ENCODE measurements at places on chromosomes 7 and 10.

DNA sequence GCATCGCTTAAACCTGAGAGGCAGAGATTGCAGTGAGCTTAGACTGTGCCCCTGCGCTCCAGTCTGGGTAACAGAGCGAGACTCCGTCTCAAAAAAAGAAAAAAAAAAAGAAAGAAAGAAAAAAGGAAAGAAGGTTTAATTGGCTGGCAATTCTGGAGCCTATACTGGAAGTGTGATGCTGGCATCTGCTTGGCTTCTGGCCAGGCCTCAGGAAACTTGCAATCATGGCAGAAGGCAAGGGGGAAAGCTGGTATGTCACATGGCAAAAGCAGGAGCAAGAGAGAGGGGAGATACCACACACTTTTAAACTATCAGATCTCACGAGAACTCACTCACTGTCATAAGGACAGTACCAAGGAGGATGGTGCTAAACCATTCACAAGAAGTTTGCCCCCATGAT lies 190.0 kb downstream of the CALN1 start:
- DNase-seq: no peak

- no peak for DNase-seq
These were observed 48.1 kb downstream of the SDK1 start for GRCh38 chr7:3349126-3349525.

DNA sequence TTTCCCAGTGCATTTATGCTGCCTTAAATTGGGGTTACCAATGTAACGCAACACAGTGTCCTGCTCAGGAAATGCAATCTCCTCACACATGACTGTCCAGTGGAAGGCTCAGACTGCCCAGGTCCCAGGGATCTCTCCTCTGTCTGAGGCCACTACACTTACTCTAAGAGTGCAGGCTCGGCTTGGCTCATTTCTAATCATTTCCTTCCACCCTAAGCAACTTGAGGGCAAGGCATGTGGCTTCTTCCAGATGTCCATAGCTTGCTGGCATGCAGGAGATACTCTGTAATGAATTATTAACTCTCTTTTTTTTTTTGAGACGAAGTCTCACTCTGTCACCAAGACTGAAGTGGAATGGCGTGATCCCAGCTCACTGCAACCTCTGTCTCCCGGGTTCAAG lies 23.7 kb downstream of the PLAC9 start:
- DNase-seq: no peak

DNA sequence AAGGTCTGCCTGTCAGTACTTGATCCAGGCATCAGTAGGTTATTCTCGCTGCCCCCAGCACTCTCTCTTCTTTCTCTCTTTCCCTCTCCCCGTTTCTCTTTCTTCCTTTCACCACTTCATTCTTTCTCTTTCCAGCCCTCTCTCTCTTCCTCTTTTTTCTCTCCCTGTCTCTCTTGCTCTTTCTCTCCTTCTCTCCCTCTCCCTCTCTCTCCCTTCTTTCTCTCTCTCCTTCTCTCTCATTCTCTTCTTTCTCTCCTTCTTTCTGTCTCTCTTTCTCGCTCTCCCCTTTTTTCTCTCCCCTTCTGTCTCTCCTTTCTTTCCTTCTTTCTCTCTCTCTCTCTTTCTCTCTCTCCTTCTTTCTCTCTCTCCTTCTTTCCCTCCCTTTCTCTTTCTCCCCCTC lies 7.5 kb upstream of the DRGX start:
- DNase-seq: no peak

DNA sequence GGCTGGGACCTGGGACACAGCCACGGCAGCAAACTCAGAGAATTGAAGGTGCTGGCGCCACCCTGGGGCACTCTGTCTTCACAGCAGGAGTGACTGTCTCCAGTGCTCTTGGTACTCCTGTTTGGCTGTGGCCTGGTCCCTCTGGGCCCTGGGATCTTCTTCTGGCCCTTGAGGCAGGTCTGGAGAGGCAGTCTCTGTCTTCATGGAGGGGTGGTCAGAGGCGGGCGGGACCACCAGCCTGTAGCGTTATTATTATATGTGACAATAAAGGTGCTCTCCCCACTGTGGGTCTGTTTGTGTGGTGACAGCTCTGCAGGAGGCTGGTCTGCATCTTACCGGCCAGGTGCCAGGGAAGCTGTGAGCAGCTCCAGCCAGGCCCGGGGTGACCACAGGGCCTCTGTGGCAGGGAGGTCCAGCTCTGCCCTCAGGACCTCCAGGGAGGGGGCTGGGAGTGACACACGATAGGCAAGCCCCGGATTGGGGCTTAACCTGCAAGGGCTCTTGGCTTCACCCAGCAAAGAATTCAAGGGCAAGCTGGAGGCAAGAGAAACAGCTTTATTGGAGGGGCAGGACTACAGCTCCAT lies 70.3 kb downstream of the MYL10 start:
- no peak for DNase-seq

DNA sequence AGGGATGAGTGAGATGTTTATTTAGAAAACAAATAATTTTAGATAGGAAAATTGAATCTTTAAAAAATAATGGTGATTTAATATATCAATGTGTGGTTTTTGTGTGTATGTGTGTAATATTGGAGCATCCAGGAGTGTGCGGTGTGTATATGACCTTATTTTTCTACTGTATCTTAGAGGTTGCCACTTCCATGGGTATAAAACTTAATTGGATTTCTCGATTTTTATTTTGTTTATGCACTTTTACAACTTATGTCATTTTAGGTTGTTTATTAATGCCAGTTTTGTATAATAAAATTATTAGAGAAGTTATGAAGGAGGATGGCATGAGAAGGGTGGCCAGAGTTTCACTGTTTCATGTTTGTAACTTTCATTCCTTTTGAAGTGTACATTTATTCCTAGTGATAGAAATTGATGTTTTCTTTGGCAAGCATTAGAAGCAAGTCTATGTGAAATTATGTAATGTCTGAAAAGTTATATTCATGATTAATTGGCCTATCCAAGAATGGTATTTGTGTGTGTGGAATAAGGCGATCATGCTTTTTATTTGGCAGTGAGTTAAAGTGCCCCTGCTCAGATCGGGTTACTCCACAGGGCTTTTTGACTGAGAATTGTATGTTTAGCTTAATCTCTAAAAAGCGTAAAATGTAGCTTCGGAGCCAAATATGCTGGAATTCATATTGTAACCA lies 110.3 kb downstream of the KAT6B start:
- no peak for DNase-seq

DNA sequence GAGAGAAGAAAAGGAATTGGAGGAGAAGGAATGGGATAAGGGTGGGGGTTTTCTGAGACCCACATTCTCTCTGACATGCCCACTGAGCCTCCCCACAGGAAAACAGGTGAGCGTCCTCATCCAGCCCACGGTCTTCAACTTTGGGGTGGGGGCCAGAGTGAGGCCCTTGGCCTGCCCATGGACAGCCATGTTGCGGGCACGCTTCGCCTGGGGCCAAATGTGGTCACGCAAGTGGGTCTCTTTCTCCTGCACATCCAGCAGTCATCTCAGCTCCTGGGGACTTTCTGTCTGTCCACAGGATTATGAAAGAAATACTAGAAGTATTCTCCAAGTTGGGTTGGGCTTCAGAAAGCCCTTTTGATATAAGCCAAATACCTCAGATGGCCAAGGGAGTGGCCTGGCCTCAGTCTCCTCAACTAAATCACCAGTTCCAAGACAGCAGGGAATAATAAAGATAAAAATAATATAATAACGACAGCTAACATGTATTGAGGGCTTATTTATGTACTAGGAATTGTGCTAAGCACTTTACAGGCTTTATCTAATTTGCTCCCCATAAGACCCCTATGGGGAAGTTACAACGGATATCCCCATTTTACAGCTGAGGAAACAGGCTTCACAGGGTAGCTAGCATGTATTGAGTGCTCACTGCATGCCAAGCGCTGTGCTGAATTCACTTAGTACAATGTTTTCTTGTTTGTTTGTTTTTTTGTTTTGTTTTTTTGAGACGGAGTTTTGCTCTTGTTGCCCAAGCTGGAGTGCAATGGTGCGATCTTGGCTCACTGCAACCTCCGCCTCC lies 57.2 kb upstream of the LBX1 start:
- no peak for DNase-seq

DNA sequence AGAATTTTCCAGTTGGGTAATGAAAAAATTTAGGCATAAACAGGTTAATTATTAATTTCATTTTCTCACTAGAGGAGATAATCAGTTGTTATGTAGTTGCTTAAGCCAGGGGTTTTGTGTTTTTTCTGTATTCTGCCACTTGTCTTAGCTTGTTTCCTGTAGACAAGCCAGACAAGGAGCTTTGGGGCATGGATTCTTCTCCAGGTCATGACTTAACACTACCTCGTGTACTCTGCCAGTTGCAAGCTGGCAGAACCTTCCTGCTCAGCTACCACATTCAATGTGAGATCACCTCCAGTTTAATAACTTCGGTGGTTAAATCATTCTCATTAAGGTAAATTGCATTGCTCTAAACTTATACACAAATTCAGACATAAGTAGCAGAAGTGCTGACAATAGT lies 1.8 kb downstream of the CCM2 start:
- DNase-seq: no peak

DNA sequence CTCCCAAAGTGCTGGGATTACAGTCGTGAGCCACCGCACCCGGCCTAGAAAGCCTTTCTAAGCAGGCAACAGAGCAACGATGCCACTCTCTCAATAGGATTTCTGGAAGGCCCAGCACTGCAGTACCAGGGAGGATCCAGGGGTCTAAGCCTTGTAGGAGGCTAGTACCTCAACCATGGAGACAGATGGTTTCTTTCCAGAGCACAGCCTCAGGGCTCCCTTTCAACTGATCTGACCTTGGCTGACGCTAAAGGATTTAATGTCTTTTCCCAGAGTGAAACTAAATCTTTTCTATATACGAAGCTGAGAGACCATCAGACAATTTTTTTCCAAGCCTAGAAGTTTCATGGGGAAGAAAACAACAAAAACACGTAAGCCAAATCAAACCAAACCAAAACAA lies 78.0 kb downstream of the WDR11 start:
- DNase-seq: no peak

- DNase-seq: no peak
These were observed 1.4 kb downstream of the ANKMY2 start for GRCh38 chr7:16644157-16644556.

GRCh38 chr10:5615316-5615715 lies 51.1 kb downstream of the ASB13 start:
- DNase-seq: no peak

GRCh38 chr7:47548546-47548945 lies 33.4 kb downstream of the TNS3 start:
- no peak for DNase-seq

DNA sequence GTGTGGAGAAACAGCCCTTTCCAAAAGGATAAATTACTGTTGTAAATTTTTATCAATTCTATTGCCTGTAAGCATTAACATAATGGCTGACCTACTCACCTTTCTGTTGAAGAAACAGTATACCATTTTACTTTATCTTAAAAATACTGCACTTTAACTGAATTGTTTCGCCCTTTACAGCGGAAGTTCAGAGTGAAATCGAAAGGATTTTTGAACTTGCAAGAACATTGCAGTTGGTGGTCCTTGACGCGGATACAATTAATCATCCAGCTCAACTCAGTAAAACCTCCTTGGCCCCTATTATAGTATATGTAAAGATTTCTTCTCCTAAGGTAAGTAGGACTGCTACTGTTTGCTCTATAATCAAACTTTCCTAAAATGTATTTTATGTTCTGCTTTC lies 117.5 kb downstream of the NSUN6 start:
- DNase-seq: no peak

- DNase-seq: no peak
These were observed 40.9 kb downstream of the XPNPEP1 start for GRCh38 chr10:109882251-109883057.

GRCh38 chr7:9498303-9498702 lies 1064.9 kb downstream of the NXPH1 start:
- no peak for DNase-seq

GRCh38 chr10:13631594-13631993 lies 44.8 kb downstream of the PRPF18 start:
- no peak for DNase-seq

DNA sequence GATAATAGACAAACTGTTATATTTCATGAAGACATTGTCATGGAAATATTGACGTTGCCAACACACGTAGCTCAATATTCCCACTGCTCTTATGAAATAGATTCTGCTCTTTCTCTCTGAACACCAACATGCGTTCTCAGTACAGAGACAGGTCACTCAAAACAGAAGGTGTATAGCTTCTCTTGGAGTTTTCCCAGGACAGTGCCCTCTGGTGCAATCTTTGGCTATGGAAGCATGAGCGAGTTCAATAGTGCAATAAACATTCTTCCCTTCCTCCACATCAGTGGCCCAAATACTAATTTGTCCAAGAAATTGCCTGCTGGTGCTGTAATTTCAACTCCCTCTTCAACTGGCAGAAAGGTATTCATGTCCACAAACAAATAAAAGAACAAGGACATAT lies 145.3 kb downstream of the MAGI2 start:
- no peak for DNase-seq

GRCh38 chr7:28939844-28940544 lies 18.1 kb downstream of the TRIL start:
- no peak for DNase-seq

DNA sequence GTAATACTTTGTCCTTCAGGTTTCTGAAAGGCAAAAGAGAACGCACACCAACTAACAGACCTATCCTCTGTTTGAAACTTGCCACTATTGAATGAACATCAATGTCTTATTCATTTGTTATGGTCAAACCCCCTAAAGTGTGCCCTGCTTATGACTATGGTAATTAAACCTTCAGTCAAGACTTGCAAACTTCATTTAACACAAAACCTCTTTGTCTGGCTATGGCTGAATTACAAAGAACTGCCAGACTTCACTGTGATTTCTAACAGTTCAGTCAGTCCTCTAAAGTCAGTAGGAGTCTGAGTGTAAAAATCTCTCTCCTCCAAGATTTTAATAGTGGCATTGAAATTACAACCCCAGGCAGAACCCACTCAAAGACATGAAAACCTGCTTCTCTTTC lies 702.5 kb upstream of the LRRN3 start:
- DNase-seq: no peak

GRCh38 chr7:107016312-107016711 lies 28.2 kb upstream of the PRKAR2B start:
- no peak for DNase-seq

DNA sequence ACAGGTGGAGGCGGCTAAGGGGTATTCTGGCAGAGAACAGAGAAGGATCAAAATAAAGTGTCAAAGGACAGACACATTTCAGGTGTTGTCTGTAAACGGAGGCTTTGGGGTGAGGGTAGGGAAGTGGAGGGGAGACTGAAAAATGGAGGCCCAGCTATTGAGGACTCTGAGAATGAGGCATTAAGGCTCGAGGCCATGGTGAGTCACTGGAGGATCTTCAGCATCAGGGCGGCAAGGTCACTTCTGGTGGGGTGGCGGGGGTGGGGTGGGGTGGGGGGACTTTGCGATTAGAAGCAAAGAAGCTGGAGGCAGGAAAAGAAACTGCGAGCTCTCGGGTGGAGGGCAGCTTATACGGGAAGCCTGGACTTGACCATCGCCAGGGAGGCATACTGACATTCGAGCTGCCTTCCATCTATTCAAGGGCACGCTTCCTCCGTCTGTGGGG lies 58.4 kb upstream of the PCGF5 start:
- no peak for DNase-seq

- DNase-seq: no peak
These were observed 1.3 kb upstream of the FZD8 start for GRCh38 chr10:35643151-35644049.

GRCh38 chr10:72515455-72515854 lies 110.4 kb downstream of the MICU1 start:
- no peak for DNase-seq

GRCh38 chr7:110347081-110347480 lies 743.8 kb upstream of the LRRN3 start:
- no peak for DNase-seq

GRCh38 chr7:36021367-36021766 lies 131.7 kb upstream of the EEPD1 start:
- no peak for DNase-seq

GRCh38 chr7:158529181-158530096 lies 58.2 kb downstream of the PTPRN2 start:
- no peak for DNase-seq
